Lung microvascular endothelial cell (primary cell): ENCODE measurements at places on chromosomes 12 and 14.

- DNase-seq = peak; percentile 59
These were observed 14.4 kb downstream of the CLSTN3 start for GRCh38 chr12:7144414-7145120.

DNA sequence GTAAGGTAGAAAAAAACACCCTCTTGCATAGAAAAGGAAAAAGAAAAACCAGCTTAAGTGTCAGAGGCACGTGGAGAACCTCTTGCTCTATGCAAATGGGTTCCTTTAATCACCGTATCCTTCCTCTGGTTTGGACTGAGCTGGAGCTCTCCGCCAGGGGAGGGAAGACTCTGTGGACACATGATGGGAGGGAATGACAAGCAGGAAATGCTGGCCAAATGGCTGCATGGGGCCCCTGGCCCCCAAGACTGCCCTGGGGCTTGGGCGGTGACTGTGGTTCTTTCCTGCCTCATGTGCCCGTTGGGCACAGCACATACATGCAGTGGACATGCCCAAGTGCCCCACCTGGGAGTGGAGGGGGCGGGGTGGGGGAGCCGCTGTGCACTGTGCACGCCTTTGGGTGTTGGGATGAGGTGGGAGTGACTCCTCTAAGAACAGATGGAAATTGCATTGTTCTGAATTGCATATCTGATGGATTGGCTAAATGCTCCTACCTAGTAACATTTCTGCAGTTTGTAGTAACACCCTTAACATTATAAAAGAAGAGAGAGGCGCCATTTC, 166.4 kb upstream of the AVPR1A start:
- DNase-seq = no peak

GRCh38 chr14:30822080-30822571, 52.2 kb upstream of the COCH start:
- no peak for DNase-seq

DNA sequence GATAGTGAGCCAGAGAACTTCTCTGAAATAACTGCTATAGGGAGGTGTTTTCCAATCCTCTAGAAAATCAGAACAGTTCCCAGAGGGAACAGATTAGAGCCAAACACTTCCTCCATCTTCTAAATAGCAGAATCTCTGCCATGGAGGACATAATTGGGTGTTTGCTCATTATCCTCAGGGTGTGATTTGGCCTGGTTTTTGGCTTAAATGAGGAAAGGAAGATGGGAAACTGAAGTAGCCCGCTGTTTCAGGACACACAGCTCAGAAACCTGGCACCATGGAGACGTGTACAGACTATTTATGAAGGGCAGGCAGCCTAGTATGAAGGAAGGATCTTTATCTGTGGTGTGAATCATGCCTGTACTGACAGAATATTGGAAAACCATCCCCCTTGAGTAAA, 231.7 kb upstream of the PRKD1 start:
- no peak for DNase-seq

- DNase-seq = peak; percentile 29
These were observed 1.4 kb downstream of the ACAD10 start for GRCh38 chr12:111687255-111687654.

- DNase-seq = no peak
These were observed 72.9 kb upstream of the TSPAN11 start for GRCh38 chr12:30853561-30854133.

DNA sequence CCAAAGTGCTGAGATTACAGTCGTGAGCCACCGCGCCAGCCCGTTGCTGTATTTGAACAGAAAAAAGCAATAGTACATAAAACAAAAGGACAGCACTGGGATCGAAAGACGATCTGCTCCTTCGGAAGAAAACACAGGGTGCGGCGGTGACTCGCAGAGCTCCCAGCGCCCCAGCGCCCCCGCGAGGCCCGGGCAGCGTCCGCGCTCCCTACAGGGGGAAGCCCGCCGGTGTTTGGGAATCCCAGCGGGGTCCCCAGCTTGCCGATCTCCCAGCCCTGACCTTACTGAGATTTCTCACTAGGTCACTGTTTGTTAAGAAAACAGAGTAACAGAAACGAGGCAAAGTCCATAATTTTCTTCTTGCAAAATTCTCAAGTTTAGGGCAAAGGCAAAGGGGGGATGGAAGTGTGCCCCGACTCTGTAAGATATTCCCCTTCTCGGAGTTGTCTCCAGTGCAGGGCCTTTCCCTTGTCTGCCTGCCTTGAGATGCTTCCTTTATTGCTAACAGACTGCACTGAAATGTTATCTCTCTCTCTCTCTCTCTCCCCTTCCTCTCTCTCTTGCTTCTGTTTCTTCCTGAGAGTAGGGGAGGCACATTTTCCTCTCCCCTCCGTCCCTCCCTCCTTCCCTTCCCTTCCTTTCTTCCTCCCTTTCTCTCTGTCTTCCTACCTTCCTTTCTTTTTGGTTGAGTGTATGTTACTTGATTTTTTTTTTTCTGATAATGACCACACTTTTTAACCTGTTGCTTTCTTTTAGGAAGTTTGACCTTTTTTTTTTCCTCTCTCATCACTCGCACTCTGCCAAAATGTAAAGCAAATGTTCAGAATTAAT, 91.9 kb downstream of the TMEM30B start:
- DNase-seq = peak; percentile 79

DNA sequence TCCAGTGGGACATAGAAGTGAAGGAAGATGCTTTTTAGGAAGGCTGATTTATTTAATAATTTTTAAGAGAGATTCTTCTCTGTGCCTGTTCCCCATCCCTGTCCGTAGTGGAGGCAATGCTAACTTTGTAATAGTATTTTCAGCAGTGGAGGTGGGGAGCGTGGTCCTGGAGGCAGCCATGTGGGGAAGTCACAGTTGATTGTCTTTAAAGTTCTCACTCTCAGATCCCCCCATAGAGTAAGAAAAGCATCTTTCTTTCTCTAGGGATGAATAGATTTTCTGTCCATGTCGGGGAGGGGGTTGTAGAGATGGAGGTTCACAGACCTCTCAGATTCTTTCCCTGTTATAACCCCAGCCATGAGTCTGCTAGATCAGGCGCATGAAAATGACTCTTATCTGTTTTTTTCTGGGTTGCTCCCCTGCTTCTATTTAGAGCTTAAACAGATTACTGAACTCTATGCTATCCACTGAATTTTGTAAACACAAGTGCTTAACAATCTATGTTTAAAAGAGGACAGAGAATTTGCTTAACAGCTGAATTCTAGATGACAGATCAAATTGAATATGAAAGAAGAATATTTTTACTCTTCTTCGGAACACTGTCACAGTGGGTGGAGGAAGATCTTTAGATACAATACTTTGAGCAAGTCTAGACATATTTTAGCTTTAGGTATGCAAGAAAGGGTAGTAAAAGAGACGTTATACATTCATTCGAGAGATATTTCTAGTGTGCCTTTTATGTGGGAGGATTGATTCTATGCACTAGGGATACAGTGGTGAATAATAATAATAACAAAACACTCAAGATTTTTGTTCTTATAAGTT, 25.3 kb downstream of the TMEM117 start:
- DNase-seq = no peak

DNA sequence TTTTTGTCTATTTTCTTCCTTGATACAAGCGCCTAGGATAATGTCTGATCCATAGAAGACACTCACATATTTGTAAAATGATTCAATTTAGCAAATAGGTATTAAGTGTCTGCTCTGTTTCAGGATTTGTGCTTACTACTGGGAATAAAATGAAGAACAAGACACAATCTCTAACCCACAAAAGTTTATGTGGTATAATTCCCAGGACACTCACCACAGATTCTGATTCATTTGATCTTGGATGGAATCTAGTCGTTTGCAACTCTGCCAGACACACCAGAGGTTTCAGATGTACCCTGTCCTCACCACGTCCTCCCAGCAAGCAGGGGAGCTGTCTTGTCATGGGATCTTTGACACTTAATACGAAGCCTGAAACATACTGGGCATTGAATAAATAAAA, 208.3 kb downstream of the LRIG3 start:
- DNase-seq = no peak
